ENCODE measurements at places on chromosomes 16 and 17.
A peak's percentile ranks its signal among the peaks of the same experiment; 100 is the strongest.

- DNase-seq: no peak
Measured at GRCh38 chr17:77523540-77523939, 382.8 kb downstream of the SEC14L1 start.

GRCh38 chr17:48374650-48375230, 55.3 kb downstream of the SKAP1 start:
- peak; percentile 9 for DNase-seq

DNA sequence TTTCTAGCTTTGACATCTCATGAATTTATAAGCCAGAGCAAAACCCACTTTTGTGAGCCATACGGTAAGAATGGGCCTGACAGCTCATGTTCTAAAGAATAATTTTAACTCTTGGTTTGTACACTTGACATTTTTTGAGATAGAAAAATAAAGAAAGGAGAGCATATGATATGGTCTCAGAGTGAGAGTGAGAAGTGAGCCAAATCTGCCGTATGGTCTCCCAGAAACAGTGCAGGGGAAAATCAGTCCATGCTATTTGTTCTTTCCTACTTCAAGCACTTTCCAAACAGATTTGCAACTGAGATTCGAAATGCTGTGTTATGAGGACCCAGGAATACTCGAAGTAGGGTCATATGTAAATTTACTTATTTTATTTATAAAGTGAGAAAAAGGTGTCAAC, 20.9 kb downstream of the SMIM36 start:
- DNase-seq: no peak

DNA sequence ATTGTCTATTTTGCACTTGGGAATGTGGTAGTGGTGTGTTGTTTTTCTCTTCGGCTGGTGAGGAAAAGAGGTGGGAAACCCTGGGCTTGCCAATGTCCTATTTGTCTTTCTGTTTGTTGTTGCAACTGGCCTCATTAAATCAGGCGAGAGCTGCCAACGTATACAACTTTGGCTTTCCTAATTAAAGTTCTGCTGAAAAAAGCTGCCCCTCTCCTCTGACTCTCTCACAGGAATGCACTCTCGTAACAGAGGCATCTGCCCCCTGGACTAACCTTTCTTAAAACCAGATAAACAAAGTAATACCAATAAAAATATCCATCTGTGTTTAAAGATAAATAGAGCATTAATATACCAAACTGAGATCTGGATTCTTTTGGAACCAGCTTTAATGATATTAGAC, 7.8 kb downstream of the CDRT15 start:
- no peak for DNase-seq

Data from stimulated activated CD4-positive, alpha-beta T cell treated with anti-CD3 and anti-CD28 coated beads, Interleukin-15, amount 100 ng/mL, for 1 hour (primary cell).